ENCODE measurements at places on chromosomes 3 and 15.
A peak's percentile ranks its signal among the peaks of the same experiment; 100 is the strongest.

DNA sequence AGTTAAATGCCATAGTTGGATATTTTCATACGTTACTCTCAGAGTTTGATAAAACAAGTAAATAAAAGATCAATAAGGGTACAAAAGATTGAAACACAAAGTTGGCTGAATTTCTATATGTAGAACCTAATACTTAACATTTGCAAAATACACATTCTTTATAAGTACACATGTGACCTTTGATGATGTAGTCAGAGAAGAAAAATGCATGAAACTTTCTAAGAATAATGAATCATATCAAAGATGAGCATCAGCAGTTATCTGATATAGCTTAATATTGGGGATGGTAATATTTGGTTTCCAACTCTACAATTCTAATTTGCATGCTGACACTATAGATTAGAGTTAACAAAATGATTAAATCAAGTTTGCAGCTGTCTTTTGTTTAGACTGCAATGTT, 188.0 kb upstream of the TGFBR2 start:
- no peak for DNase-seq

DNA sequence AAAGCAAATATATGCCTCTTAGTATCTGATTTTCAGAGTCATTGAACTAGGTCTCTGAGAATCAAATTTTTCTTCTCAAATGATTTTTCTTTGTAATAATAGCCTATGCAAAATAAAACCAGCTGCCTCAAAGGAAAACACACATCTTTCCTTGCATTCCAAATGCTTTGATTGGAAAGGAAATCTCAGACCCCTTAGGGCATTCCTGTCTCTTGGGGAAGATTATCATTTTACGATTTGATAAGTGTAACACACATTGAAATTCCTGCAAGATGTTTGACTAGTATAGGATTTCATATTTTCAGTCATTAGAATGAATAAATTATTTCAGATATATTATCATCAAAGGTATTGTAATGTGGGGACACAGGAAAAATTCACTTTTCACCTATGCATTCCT, 244.8 kb downstream of the EPHA6 start:
- DNase-seq: no peak

GRCh38 chr15:70855764-70856163, 1.8 kb upstream of the LARP6 start:
- peak; percentile 48 for DNase-seq

DNA sequence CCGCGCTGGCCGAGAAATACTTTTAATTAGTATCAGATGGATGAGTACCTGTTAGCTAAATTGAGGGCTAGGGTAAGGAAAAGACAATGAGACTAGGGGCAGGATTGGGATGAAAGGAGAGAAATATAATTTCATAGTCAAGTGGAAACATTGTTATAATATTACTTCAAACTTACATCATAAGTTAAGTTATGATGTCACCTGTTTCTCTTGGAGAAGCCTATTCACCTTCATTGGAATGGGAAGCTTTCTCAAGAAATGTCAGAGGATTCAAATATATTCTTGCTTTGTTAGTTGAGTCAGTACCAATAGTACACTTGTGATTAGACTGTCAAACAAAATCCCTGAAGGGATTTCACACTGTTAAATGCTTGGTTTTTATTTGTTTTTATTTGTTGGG, 116.2 kb downstream of the NEO1 start:
- no peak for DNase-seq

DNA sequence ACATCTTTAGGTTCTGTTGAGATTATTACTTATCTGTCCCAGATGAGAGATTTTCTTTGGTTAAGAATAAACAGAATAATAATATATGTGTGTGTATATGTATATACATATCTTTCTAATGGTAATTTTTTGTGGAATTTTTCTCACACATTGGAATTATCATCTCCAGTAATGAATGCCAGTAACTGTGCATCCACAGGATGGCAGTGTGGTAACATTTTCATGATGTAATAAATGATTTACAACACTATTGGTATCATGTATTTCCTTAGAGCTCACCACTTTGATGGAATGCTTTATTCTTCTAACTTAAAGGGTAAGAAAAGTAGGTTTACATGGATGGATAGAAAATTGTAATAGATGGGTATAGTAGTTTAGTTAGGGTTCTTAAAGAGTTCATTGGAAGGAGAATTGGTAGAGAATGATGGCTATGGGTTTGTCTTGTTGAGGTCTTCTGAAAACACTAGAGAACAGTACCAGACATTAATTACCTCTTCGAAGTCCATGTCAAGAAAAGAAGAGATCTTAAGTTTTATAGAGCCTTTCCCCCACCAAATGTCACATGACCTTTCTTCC, 78.1 kb downstream of the STT3B start:
- no peak for DNase-seq

DNA sequence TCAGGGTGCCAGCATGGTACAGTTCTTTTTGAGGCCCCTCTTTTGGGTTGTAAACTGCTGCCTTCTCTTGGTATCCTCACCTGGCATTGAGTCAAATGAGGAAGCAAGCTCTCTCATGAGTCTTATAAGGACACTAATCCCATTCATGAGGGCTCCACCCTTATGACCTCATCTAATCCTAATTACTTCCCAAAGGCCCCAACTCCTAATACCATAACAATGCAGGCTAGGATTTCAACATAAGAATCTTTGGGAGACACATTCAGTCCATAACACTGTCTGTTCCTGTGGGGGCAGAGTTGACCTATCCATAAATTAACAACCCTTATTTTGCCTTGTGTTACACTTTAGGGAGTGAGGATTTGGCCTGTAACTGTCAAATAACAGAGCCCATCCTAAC, 278.3 kb downstream of the LRTM1 start:
- DNase-seq: no peak
